ENCODE measurements at places on chromosomes 5 and 9.

DNA sequence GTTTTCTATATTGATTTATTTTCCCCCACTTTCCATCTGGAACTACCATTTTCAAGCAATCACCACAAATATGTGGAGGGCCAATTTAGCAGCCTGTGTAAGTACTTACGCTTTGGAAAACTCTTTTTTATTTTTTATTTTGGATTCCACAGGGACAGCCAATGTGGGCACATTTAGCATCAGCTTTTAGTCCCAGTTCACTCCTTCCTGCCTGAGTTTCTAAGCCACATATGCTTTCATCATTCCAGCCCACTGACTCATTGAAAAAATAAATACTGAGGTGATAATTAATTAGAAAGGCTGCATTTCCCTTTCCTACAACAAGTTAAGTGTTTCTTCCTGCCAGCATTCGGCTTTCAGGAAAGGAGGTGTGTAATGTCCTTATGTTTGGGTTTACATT lies 76.8 kb downstream of the TMEM167A start:
- DNase-seq, result no peak

- no peak for DNase-seq
Observed at GRCh38 chr5:139816566-139816965, 21.0 kb downstream of the PSD2 start.

GRCh38 chr5:157665467-157666070 lies 5.8 kb upstream of the C5orf52 start:
- no peak for DNase-seq

- DNase-seq, result no peak
Observed at GRCh38 chr5:53969176-53969730, 341.1 kb downstream of the ARL15 start.

DNA sequence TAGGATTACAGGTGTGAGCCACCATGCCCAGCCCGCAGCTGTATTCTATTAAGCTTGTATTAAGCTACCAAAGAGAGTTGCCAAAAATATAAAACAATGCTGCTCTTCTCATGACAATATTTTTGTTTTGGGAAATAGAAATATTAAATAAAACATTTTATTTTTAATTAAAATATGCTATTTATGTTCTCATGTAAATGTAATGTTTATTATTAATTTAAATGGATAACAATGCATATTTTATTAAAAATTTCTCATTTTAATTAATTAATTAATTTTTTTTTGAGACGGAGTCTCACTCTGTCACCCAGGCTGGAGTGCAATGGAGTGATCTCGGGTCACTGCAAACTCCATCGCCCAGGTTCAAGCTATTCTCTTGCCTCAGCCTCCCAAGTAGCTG lies 117.5 kb downstream of the ANKRD55 start:
- no peak for DNase-seq

DNA sequence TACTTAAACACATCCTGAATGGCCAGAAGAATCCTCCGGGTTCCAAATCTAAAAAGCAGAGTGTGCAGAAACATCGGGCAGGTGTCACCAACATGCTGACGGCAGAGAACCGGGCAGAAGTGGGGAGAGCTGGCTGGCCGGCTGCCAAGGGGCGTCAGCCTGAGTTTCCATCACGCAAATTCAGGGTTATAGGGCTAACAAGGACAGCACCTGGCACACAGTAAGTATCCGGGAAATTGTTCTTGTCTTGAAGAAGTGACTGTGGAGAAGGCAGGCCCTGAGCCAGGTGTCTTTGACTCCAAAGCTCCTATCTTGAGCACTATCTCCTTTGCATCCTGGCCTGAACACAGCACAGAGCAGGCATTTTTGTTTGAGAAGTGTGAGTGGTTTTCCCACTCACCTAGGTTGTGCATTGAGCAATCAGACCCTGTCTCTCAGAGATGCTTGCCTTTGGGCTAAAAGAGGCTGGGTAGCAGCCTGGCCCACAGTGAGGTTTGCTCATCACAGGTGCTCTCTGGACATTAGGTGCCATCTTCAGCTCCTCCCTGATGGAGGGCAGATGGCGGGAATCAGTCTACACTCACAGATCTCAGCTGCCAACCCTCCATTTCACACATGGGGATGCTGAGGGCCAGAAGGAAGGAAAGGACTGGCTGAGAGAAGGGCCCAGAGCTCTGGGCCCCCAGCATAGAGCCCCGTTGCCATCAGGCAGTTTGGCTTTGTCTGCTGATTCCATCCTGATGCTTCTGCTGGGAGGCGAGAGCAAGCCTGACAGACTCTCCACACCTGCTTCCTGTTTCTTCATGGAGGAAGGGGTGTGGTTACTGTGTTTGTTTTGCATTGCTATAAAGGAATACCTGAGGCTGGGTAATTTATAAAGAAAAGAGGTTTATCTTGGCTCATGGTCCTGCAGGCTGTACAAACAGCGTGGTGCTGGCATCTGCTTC lies 52.8 kb downstream of the WHRN start:
- DNase-seq, result no peak

GRCh38 chr5:112880219-112880964 lies 19.3 kb downstream of the SRP19 start:
- DNase-seq, result no peak

DNA sequence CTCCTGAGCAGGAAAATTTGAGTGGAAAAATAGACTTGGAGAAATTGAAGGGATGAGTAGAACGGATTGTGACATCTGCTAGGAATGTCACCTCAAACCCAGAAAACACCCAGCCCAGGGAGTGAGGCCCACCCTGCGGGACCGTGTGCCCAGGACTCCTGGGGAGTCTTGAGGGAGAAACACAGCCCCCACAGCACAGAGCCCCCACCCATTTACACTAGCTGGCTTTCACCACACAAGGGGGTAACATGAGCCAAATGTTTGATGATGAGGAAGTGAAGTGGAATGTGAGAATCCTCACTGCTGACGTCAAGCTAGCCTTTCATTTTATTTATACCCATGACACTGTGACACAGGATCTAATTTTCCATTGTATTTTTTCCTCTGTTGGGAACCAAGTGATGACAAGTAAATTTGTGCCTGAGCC lies 42.8 kb upstream of the PDE8B start:
- no peak for DNase-seq

DNA sequence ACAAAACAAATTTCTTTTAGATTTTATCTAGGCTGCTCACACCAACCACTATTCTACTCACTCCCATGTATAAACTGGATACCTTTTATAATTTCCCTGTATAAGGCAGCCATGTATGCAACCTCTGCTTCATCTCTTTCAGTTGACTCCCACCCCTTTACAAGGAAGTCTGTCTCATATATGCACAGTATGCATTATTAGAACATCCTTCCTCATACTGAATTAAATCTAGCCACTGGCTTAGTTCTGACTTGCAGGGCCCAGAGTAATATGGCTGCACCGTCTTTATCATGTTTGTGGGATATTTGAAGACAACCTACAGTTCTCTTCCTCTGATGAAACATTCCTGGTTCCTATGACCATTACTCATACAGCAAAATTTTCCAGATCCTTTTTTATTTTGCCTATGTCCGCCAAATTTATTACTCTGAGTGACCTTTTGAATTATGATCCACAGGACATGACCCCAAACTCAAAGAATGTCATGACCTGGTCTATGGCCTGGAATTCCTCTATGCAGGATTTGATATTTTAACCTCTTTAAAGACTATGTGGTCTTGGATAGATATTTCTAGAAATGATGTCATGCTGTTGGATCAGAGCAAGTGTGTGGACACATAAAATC lies 76.6 kb upstream of the ITGA1 start:
- no peak for DNase-seq

- no peak for DNase-seq
Observed at GRCh38 chr5:143176048-143176447, 227.4 kb downstream of the NR3C1 start.

GRCh38 chr9:131835151-131835910 lies 95.5 kb upstream of the RAPGEF1 start:
- no peak for DNase-seq

- no peak for DNase-seq
Observed at GRCh38 chr9:81737871-81738507, 48.6 kb upstream of the TLE1 start.

DNA sequence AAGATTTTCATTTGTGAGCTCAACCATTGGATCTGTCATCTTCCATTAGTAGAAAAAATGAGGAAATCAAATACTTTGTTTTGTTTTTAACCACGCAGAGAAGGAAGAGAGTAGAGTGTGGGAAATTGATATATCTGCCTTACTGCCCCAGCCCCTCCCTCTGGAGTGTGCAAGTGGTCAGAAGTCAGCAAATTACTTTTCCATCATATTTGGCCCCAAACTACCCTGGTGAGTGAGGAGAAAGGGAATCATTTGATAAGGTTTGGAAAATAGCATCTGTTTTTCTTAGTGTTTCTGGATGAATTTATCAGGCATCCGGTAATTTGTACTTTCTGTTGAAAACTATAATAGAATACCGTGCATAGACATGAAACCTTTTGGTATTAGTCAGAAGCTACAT lies 327.4 kb downstream of the MARCHF11 start:
- no peak for DNase-seq

DNA sequence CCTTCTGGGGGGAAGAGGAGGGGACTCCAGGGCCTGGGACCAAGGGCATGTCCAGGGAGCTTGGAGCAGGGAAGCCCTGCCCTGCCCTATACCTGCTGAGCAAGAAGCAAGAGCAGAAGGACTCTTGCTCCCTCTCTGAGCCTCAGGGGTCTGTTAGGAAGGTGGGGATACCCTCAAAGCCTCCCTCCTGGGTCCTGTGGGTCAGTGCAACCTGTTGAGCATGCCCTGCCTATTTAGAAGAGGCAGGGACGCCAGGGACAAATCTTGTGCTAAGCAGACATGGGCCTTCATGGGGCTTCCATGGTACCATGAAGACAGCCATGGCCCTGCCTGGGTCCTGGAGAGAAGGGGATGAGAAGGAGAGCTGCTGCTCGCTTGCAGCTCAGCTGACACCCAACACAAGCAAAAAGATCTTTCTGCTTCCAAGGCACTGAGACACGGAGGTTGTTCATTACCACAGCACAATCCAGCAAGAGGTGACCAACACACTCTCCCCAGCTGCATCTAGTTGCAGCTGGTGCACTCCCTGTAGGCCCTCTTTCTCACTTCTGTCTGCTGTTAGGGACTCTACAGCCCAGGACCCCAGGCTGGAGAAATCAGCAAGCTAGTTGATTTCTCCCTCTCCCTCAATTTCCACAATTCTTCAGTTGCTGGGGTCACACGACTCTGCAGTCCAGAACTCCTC lies 39.3 kb downstream of the C9orf50 start:
- no peak for DNase-seq

- no peak for DNase-seq
Observed at GRCh38 chr5:11650936-11651335, 253.3 kb downstream of the CTNND2 start.

- DNase-seq, result no peak
Observed at GRCh38 chr9:117454711-117455110, 39.9 kb upstream of the ASTN2 start.

- DNase-seq, result no peak
Observed at GRCh38 chr5:4970171-4970570, 170.0 kb upstream of the ADAMTS16 start.

DNA sequence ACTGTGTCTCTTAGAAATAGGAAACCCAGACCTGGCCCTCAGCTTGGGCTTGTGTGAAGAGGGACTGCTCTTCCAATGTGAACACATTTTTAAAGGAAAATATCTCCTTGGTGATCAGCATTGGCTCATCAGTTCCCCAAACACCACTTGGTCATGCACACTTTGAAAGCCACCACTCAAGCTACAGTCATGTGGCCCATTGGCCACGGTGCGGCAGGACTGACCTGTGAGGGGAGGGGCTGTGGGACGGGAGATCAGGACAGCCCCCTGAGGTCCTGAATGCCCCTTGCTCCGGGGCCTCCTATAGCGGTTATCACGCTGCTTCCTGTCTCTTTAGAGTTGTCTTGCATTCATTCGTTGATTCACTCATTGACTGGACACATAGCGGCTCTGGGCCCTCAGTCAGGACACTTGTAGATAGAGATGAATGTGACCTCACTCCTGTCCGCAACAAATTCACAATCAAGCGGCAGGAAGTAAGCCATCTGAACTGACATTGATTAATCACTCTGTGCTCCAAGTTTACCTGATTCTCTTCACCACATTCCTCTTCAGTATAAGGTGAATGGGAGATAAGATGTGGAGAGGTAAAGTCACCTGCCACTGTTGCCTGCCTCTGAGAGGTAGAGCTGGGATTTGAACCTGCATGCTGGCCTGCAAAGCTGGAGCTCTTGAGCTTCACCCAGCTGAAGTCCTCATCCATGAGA lies 73.1 kb downstream of the COL15A1 start:
- DNase-seq, result no peak

DNA sequence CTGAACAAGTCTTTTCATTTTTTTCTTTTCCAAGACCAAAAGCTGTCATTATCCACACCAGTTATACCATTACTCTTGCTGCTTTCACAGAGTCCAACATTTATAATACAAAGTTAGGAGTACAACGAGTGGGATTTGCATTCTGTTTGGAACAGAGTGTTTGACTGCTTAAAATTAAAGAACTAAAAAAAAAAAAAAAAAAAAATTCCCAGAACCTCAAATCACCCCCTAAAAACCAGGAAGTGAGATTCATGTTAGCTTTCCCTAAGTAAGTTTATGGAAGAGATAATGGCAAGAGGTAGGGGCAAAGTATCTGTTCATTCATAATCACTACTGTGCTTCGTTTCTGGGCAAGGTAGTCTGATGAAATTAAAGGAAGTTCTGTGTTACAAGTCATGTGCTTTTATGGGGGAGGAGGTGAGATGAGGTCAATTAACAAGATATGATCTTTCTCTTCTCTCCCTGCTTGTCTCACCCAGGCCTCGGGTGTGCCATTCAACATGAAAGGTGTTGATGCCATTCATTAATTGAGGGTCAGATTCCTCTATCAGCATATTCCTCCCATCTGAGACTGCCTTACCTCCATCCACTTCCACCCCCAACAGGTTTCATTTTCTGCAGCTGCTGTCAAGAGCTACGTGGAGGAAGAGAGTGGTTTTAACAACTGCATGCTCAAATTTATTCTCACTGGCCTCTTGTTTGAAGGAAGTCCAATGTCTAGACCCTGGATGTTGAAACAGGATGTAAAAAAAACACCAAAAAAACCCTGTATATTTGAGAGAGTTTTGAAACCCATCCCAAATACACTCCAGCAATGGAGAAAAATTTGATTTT lies 58.1 kb downstream of the MARCHF3 start:
- no peak for DNase-seq

DNA sequence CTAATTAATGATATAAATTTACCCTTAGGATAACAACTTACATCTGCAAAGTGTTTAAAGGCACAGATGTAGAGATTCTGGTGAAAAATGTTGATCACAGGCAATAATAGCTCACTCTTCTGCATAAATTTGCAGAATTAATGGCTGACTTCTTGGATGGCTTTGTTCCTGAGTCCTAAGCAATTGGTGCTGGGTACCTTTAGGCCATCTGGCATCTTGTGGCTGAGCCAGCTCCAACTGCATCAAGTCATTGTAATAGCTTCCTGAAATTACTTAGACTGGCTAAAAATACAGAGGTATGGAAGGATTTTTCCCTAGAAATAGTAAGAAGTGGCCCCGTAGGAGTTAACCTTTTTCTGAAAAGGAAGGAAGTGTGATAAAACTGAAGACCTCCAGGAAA lies 118.3 kb upstream of the MINAR2 start:
- no peak for DNase-seq

- DNase-seq, result no peak
Observed at GRCh38 chr5:148372166-148372725, 11.5 kb upstream of the FBXO38 start.

- DNase-seq, result no peak
Observed at GRCh38 chr9:118088090-118088489, 383.9 kb downstream of the TLR4 start.
